Psoas muscle (tissue), 8 donors: ENCODE measurements at places on chromosomes 3 and 15.

DNA sequence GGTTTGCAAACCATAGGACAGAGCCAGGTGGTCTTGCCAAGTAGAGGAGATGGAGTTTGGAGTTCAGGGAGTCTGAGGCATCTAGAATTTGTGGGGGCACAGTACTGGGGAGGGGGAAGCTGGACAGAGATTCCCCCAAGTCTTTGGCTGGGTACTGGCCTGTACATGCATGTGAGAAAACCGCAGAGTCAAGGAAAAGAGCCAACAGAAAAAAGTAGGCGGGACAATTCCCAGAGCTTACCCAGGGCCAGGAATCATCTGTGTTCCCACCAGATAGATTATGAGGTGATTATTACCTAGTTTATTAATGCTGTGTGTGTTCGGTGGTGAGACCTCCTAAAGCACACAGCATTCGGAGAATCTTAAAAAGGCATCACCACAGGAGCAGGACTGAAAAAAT is 11.3 kb downstream of the LYSMD4 start:
- DNase-seq, result no peak

DNA sequence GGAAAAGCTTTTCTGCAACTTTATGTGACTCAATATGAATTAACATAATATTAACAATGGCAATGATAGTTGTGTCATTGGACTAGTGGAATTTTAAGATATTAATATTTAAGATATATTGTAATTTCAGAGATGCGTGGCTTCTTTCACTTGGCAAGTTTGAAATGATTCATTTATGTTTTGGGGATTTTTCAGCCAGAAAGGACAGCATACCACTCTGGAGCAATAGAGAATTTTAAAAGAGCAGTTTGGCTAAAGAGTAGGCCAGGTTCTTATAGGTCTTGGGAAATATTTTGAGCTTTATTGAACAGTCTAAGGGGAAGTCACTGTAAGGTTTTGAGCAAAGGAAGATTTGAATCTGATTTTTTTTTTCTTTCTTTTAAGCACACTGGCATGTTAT is 16.5 kb downstream of the GMPS start:
- no peak for DNase-seq

GRCh38 chr3:193620650-193621049 is 27.6 kb downstream of the OPA1 start:
- DNase-seq, result no peak

GRCh38 chr3:138222131-138222941 is 35.2 kb downstream of the ARMC8 start:
- DNase-seq, result no peak

GRCh38 chr3:147699175-147699838 is 290.1 kb downstream of the ZIC1 start:
- no peak for DNase-seq

GRCh38 chr3:193943200-193943599 is 192.7 kb upstream of the HES1 start:
- DNase-seq, result no peak

GRCh38 chr3:112856537-112856936 is 9.9 kb upstream of the CD200R1L start:
- DNase-seq, result no peak

- no peak for DNase-seq
Observed at GRCh38 chr3:146502887-146503460, 33.6 kb upstream of the PLSCR2 start.

GRCh38 chr3:98699132-98699531 is 64.0 kb upstream of the ST3GAL6 start:
- no peak for DNase-seq

- no peak for DNase-seq
Observed at GRCh38 chr3:183782576-183783276, 42.7 kb downstream of the MAP6D1 start.

GRCh38 chr3:123385981-123386380 is 62.9 kb downstream of the ADCY5 start:
- peak; percentile 51 for DNase-seq

DNA sequence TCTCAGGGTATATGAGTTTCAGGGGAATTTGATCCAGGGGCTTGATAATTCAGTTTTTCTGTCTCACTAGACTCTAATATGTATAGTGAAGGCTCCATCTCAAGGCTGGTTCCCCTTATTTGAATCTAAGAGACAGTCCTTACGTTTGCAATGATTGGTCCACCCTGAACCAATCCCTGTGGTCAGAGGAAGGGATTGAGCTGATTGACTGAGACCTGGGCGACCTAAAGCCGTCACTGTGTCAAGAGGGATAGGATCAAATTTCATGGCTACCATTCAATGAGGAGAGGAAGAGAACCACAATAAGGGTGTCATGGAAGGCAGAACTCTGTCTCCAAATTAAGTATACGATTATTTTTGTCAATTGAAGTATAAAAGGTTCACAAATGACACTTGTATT is 16.3 kb downstream of the NUDT16 start:
- DNase-seq, result no peak

GRCh38 chr3:66355997-66356396 is 135.2 kb downstream of the SLC25A26 start:
- no peak for DNase-seq

DNA sequence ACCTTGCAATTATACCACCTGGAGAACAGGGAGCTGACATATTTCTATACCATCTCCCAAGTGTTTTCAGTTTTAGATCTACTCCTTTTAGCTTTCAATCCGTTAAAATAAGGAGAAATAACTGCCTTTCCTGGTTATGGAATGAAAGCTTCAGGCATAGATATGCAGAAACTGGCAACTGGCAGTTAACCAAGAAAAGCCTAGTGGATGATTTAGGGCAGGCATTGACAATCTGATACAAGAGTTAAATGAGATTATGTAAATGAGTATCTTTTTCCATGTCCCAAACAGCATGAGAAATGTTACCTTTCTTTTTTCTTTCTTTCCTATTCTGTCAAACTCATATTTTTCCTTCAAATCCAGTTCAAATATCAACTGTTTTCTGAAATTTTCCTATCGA is 689.1 kb upstream of the DPPA4 start:
- no peak for DNase-seq

- no peak for DNase-seq
Observed at GRCh38 chr3:16904423-16905417, 20.0 kb downstream of the PLCL2 start.

DNA sequence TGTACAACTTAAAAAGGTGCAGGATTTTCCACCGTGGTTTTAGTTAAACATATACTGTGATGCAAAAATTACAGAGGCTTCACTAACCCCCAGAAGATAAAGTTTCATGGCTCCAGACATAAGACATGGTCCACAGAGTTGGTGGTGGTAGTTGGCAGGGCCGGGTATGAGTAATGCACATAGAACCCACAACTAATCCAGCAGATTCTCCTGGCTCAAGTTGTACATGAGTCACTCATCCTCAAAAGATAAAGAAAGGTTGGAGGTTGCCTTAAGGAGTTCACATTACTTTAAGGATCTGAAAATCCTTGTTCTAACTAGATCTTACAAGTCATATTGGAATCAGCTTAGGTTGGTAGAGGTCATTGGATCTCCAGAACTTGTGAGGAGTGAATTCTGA is 98.3 kb upstream of the ZBTB20 start:
- DNase-seq, result no peak

- peak; percentile 25 for DNase-seq
Observed at GRCh38 chr15:38076786-38077185, 142.3 kb downstream of the TMCO5A start.

GRCh38 chr15:38283010-38283409 is 30.4 kb downstream of the SPRED1 start:
- DNase-seq, result no peak

DNA sequence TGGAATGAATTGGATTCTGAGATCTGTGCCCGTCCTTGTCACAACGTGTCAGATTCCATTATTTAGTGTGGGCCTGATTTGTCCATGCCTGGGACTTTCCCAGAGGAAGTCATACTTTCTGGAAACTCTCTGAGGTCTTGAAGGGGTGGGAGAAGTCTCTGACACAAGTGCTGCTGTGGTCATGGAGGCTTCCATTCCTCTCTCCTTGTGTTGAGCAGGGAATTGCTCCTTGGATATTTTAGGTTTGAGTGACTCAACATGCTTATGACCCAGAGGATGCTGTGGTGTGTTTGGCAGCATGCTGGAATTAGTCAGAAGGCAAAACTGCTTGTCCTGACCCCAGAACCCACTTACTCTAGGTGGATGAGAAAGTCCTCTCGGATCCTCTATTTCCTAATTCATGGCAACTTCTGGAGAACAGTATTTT is 132.1 kb downstream of the LPP start:
- DNase-seq, result peak; percentile 63

GRCh38 chr15:59791755-59792154 is 102.6 kb upstream of the BNIP2 start:
- DNase-seq, result no peak

GRCh38 chr15:92881211-92881754 is 18.8 kb upstream of the CHD2 start:
- no peak for DNase-seq

DNA sequence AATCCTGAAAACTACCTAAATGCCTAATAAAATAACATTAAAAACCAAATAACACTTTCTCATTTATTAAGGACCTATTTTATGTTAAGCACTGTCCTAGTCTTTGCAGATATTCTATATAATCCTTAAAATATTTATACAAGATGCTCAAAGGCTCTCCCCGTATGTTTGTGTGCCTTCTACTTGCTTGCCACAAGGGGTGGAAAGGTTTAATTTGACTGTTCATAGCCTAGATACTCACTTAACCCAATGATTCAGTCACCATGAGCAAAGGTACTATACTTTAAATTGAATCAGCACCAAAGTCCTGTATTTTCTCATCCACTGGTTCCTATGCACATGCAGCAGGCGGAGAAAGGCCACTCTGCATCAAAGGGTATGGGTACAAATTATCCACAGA is 32.0 kb downstream of the LSAMP start:
- no peak for DNase-seq

DNA sequence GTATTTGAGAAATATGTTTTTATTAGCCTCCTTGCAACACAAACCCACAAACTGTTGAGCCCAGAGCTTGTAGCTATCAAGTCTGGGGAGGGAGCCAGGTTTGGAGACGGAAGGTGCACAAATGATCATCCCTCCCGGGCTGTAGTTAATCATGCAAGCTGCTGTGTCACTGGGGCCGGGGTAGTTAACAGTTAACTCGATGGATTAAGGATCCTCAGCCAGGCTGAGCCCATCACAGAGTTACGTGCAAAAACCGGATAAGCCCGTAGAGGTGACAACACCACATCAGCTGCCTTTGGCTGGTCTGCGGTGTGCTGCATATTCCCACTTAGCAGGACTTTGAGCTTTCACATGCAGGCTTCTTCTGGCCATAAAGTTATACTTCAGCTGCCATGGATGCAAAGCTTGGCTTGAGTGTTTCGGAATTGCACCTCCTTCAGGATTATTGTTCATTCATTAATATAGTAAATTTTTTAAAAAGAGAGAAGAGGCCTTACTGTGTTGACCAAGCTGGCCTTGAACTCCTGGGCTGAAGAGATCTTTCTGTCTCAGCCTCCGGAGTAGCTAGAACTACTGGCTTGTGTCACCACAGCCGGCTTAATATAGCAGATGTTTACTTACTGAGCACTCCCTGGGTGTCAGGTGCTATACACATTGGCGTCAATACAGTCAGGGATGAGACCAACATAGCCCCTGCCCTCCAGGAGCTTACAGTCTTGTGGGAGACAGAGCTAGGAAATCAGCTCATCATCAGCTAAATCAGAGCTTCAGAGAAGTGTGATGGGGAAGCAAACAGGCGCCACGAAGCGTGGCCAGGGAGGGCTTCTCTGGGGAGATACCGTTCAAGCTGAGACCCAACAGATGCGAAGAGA is 226.8 kb upstream of the BHLHE40 start:
- no peak for DNase-seq

- no peak for DNase-seq
Observed at GRCh38 chr15:85725564-85725963, 69.2 kb downstream of the KLHL25 start.

GRCh38 chr3:130111185-130111864 is 29.7 kb downstream of the ALG1L2 start:
- peak; percentile 100 for DNase-seq

DNA sequence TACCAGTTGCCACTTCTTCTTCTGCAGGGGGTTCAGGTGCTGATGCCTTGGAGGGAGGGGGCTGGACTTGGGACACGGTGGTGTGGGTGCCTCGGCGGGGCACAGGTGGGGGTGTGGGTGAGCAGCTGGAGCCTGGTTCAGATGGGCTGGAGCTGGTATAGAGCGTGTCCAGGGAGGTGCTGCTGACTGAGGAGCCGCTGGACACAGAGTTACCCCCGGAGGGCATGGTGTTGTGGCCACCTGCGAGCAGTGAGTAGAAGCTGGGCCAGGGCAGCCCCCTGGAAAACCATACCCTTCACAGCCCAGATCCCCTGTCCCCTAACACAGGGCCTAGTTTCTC is 4.2 kb downstream of the NCKIPSD start:
- DNase-seq, result no peak

DNA sequence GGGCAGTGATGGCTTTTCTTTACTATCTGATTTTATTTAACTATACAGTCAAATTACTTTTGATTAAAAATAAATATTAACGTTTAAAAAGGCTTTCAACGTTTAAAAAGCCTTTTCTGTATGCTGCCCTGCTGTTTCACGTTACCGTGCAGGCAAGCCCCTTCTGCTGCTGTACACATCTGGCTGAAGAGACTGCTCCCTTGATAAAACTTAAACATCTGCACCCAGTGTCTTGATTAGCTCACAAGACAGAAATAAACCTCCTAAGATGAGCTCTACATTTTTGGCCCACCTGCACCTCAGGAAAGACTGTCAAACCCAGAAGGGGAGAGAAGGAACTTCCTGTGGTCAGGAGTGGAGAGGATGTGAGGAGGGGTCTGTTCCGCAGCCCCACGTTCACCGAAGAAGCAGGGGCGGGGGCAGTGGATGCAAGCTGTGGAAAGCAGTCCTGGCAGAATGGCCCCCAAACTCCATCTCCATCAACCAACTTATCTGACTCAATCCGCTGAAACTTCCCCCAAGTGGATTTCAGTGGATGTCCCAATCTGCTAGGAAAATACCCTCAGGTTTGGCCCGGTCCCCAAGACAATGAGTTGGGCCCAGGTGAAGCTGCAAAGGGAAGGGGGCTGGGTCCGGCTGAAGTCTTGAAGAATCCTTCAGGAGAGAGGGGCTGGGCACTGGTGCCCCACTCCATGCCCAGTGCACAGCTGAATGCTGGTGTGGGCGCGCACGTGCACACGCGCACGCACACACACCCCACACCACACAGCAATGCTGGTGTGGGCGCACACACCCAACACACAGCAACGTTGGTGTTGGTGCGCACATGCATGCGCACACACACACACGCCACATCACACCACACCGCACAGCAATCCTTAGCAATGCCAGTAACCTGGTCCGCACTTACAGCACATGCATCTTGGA is 88.6 kb downstream of the LRIG1 start:
- no peak for DNase-seq

DNA sequence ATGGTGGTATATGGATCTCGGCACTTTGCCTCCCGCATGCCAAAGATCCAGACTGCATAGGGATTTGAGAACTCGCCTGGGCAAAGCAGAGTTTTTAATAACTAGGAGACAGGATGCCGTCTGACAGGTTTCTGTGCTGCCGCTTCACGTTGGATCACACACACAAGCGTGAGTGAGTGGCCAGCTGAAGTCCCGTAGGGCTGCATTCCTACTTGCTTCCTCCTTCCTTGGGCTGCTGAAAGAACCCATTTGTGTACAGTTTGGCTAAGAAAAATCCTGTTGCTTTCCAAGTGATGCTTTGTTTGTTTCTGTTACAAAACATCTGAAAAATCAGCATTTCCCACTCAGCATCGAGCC is 604.3 kb upstream of the CFAP20DC start:
- peak; percentile 47 for DNase-seq

GRCh38 chr3:114884213-114884923 is 262.7 kb downstream of the ZBTB20 start:
- no peak for DNase-seq
